ENCODE measurements at places on chromosomes 7 and 10. TPM values are rescaled to one million over a fixed set of nuclear protein-coding genes. Genes with fewer than 3 reads are reported as not detected.

GRCh38 chr7:34949361-34949760 is 87.9 kb downstream of the DPY19L1 start:
- no peak for DNase-seq

GRCh38 chr7:97499204-97499603 is 232.7 kb upstream of the TAC1 start:
- DNase-seq, result peak; percentile 5

DNA sequence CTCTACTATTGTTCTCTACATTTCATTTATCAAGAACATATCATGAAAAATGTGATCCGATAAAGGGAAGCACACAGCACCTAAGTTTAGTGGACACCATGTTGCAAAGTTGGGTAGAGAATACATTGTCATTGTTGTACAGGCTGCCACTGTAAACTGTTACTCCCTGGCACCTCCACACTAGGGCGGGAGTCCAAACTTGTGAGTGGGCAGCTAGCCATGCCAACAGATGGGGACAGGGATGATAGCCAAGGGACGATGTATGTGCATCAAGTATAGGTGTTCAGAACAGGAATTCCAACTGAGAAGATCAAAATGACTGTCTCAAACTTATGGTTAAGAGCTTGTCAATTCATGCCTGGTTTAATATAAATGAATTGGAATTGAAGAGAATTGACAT is 31.1 kb upstream of the COMMD3 start:
- no peak for DNase-seq

DNA sequence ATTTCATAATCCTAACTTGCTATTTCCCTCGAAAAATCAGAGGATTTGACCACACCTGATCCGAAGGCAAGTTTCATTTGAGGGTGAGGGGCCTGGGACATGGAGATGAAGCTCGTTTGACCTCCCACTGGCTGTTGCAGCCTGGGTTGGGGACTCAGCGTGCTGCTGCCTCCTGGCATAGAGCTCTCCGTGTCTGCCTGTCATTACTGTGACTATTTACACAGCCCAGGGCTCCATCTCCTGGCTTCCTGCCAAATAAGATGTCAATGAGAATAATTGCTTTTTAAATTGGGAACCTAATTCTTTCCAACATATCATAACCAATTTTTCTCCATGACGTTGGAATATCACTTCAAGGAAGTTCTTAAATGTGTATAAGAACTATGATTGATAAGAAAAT is 139.3 kb upstream of the COBL start:
- no peak for DNase-seq

GRCh38 chr10:59027975-59028655 is 148.3 kb upstream of the PHYHIPL start:
- peak; percentile 38 for DNase-seq

- DNase-seq, result no peak
Observed at GRCh38 chr10:114180937-114181336, 1.8 kb downstream of the TDRD1 start.

DNA sequence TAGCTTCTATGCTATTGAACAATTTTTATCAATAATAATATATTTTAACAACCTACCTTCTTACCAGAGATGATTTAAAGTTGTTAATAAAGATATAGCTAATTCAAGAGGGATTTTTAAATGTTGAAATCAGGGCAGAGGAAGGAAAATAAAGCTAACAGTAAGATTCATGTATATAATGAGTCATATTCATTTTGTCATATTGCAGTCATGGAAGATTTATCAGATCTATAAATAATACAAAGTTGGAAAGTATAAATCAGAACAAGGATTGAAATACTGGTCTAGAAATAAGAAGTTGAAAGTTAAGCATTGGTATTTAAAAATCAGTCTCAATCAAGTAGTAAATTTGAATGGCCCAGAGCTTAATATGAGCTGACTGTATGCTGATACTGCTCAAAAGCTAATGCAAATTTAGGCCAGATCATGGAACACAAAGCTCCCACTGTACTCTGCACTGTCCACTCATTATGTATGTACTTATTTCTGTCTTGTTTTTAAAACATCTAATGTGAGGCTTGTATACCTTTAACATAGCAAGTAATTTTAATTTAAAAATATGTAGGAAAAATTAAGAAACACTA is 196.9 kb downstream of the ZEB1 start:
- peak; percentile 3 for DNase-seq

DNA sequence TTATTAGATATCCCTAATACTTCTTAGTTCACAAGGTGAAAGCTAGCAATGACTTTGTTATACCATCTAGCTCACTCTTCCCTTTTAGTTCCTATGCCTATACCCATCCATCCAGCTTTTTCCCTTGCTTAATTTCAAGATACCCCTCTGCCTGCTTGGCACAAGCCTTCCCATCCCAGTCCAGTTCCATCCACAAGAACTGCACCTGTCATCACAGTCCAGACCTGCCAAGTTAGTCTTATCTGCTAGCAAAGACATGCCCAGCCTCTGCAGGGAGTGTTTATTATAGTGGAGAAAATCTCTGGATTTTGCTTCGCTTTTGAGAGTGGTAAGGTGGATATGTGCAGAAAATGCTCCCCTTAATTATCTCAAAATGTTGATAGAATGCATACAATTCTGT is 158.2 kb downstream of the ST7 start:
- DNase-seq, result no peak

GDF10 gene
- total RNA-seq, result not detected

NPC1L1 gene
- not detected for total RNA-seq
